ENCODE measurements at places on chromosomes 7 and 10.
A peak's percentile ranks its signal among the peaks of the same experiment; 100 is the strongest.

- DNase-seq, result peak; percentile 30
These were observed 199.0 kb downstream of the GPR37 start for GRCh38 chr7:124566583-124566982.

DNA sequence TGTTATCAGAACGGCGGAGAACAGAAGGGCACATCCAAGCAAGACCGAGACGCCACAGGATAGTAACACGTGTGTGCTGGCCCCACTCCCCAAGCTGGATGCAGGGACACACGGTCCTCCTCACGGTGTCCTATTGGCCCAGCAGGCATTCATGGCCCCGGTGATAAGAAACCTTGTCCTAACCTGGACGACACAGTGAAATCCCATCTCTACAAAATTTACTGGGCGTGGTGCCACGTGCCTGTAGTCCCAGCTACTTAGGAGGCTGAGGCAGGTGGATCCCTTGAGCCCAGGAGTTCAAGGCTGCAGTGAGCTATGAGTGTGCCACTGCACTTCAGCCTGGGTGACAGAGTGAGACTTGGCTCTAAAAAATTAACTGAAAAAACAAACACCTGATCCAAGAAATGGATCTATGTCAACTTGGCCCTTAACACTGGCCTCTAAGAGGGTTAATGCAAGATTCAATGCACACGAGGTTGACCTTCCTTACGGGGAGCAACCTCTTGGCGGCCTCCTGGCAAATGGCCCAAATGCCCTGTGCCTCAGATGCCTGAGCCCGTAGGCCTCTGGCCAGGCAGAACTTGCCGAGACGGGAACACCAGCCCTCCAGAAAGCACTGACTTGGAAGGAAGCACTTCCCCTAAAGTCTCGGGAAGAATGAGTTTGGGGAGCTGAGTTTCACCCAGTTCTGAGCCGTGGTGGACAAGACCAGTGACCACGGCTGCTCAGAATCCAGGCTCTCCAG, 72.3 kb downstream of the ZRANB1 start:
- no peak for DNase-seq

DNA sequence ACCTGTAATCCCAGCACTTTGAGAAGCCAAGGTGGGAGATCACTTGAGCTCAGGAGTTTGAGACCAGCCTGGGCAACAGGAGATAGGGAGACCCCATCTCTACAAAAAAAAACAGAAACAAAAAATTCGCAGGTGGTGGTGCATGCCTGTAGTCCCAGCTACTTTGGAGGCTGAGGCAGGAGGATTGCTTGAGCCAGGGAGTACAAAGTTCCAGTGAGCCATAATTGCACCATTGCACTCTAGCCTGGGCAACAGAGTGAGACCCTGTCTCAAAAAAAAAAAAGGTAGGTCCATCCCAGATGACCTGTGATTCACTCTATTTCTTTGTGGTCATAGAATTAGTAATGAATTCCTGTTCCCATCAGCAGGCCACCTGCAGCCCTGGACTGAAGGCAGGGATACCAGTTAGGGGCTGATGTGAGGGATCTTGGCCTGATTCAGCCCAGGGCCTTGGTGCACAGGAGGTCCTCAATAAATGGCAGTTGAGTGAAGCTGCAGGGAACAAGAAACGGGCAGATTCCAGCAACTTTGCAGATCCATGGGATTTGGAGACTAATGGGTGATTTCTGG, at the start of gene MYH16:
Gene MYH16, plus strand, starts transcription at position 364 of the 570 bp plus-strand sequence.
- DNase-seq, result peak; percentile 55

GRCh38 chr7:106037489-106038176, 74.5 kb downstream of the SYPL1 start:
- no peak for DNase-seq

GRCh38 chr10:130782467-130782866, 529.1 kb downstream of the TCERG1L start:
- DNase-seq, result no peak
